ENCODE measurements at places on chromosomes 11 and 22.

DNA sequence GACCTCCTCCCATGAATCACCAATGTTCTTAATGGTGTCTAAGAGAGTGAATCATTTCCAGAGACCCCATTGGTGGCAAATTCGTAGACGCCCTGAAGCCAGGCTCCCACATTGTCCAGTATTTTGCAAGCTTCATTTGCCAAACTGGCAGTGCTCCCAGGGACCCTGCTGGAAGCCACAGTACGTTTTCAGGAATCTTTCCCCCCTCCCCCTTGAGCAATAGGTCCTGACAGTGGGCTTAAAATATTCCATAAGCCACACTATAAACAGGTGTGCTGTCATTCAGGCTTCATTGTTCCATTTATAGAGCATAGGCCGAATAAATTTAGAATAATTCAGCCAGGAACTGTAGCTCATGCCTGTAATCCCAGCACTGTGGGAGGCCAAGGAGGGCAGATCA, 125.3 kb downstream of the MORC2 start:
- DNase-seq = no peak

DNA sequence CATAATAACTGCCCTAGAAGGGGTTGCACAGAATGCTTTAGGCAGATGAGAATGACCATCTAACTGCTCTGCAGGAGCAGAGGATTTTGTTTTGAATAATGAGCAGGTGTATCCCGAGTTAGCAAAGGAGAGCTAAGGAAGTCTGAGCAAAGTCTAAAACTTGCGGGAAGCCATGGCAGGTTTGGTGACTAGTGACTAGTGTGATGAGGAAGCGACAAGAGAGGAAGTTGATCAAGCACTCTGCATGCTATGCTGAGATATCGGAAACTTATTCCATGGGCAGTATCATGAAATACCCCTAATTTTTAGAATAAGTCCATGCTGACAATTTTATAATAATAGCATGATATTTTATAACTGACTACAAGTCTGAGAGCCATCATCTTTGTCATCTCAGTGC, 12.9 kb downstream of the OLFML1 start:
- peak; percentile 50 for DNase-seq

- no peak for DNase-seq
These were observed 15.0 kb upstream of the APOA1 start for GRCh38 chr11:116852261-116853031.

- DNase-seq = no peak
These were observed 9.6 kb downstream of the PLEKHA7 start for GRCh38 chr11:17004486-17005148.

- DNase-seq = no peak
These were observed 962.1 kb downstream of the JRKL start for GRCh38 chr11:97351939-97352338.

GRCh38 chr11:61004180-61004611, 32.7 kb downstream of the CD6 start:
- DNase-seq = no peak

- no peak for DNase-seq
These were observed 1.4 kb downstream of the TENM4 start for GRCh38 chr11:79439410-79439885.

- DNase-seq = peak; percentile 44
These were observed 12.1 kb downstream of the LRFN4 start for GRCh38 chr11:66868726-66869566.
